Stimulated activated CD8-positive, alpha-beta memory T cell treated with anti-CD3 and anti-CD28 coated beads, Interleukin-4, amount 100 ng/mL, for 1 hour (primary cell): ENCODE measurements at places on chromosomes 3 and 15.

- DNase-seq = no peak
These were observed 544.1 kb upstream of the MDFIC2 start for GRCh38 chr3:70856414-70857162.

GRCh38 chr3:8837162-8837561, 67.7 kb upstream of the OXTR start:
- no peak for DNase-seq

DNA sequence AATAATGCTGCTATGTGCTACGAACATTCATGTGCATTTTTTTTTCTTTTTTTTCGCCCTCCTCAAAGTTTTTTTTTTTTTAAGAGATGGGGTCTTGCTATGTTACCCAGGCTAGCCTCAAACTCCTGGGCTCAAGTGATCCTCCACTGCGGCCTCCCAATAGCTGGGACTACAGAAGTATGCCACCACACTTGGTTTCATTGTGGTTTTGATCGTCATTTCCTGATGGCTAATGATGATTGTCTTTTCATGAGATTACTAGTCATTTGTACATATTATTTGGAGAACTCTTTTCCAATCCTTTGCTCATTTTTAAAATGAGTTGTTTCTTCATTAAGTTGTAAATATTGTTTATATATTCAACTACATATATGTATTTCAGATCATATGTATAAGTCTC, 48.8 kb downstream of the FBXO22 start:
- DNase-seq = no peak

DNA sequence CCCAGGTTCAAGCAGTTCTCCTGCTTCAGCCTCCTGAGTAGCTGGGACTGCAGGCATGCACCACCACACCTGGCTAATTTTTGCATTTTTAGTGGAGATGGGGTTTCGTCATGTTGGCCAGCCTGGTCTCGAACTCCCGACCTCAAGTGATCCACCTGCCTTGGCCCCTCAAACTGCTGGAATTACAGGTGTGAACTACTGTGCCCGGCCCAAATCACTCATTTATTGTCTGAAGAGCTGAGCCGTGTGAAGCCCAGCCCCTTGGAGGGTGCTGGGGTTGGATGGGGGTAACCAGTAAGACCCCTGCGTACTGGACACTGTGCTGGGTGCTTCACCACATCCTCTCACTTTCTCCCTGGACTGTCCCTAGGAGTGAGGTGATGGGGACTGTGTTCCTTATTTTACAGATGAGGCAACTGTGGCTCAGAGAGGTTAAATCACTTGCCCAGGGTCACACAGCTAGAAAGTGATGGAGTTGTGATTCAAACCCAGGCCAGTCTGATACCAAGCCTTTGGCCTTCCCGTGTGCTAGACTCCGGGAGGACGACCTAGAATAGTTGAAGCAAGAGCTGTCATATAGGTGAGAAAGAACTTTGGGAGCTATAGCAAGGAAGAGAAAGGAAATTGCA, 41.7 kb upstream of the IREB2 start:
- no peak for DNase-seq

DNA sequence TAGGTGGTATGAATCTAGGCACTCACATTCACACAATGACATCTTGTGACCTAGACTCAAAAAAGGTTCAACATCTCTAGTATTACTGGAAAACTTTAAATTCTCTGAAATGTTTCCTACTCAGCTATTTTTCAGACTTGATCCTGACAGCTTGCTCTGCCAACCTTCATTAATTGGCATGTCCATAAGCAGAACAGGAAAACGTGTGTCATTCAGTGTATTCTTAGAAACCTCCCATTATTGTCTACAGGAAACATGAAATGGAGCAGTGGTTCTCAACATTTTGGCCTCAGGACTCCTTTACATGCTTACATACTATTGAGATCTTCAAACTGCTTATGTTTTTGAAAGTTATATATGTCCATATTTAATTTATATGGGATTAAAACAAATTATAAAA, 363.2 kb downstream of the NAALADL2 start:
- DNase-seq = no peak

- no peak for DNase-seq
These were observed 27.5 kb upstream of the DRD3 start for GRCh38 chr3:114206342-114206741.

DNA sequence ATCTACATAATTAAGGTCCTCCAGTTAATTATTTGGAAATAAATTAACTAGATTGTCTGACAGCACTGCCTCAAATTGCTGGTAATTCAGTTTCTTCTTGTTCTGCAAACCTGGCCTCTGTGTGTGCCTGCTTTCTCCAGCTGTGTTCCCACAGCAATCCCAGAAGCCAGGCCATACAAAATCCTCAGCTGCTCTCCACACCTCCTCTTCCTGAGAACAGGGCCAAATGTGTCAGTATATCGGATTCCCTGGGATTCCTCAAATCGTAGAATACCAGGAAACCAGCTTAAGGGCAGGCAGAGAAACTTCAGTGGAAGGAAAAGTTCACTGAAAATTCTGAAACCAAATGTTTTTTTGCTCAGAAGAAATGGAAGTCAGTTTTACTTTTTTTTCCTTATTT, 261.4 kb downstream of the ZMAT3 start:
- no peak for DNase-seq

- no peak for DNase-seq
These were observed 196.4 kb upstream of the SLC24A5 start for GRCh38 chr15:47924381-47924780.

DNA sequence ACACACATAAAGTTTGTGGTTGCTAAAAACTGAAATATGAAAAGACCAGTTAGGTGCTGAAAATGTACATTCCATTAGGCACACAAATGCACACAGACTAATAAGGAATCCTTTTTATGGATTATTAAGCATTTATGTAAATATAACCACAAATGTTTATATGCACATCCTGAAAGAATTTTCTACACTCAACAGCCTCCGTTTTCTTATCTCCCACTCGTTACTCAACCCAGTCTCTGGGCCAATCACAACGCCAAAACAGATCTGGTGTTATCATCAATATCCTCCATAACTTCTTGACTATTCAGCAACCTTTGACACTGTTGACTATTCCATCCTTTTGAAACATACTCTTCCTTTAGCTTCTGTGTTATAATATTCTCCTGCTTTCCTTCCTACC, 136.4 kb downstream of the ATP8B4 start:
- no peak for DNase-seq

- peak; percentile 61 for DNase-seq
These were observed 27.6 kb upstream of the CXCR6 start for GRCh38 chr3:45915518-45916231.

GRCh38 chr15:67105065-67105951, 39.9 kb downstream of the SMAD3 start:
- no peak for DNase-seq

DNA sequence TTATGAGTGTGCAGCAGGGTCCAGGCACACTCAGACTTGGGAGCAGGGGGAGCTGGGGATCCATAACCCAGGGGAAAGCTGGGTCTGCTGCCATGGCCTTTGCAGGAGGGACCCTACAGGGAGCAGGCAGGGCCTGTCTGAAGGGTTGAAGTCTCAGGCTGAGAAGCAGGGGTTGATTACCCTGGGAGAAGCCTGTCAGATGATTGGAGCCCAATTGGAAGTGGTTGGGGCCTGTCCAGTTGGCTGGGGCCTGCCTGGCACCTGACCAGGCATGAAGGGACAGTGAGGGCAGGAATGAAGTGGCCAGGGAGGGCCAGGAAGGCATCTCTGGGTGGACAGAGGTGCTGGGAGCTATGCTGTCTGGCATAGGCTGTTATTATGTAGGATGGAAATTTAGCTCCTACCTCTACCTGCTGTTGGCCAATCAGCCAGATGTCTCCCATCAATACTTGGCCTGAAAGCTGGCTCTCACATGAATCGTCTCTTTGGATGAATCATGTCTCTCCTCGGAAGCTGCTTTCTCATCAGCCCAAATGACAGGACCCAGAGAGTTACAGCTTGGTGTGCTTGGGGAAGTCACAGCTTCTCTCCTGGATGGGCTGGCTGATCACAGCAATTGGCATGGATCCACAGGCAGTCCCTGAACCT, 27.4 kb upstream of the SLCO2A1 start:
- no peak for DNase-seq

DNA sequence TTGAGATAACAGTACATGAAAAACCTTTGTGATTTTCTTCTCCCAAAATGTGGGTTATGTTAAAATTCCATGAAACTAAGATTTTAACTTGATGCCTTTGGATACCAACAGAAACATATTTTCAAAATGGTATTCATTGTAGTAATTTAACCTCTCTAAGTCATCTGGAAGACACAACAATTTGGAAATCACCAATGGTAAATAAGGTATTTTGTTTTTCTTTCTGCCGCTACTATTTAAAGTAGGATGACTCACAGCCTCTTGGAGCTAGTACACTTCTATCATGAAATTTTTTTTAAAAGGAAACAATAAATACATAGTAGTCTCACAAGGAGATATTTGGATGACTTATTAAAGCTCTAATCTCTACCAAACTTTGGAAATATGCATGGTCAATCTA, 291.6 kb upstream of the VEPH1 start:
- DNase-seq = no peak

DNA sequence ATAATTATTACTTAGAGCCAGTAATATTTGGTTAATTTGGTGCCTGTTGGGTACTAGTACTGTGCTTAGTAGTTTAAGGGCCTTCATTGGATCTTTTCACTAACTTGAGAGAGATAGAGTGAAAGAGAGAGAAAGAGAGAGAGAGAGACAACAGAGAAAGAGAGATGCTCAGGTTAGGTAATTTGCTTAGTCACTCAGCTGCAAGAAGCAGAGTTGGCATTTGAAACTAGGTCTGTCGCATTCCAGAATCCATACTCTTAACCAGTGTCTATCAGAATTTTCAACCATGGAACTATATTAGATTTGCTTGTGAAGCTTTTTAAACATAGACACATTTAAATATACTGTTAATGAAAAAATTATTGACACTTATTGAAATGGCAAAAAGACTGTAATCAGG, 31.1 kb upstream of the NUDT16 start:
- no peak for DNase-seq

GRCh38 chr3:12559520-12559919, 2.6 kb downstream of the MKRN2 start:
- DNase-seq = no peak

- no peak for DNase-seq
These were observed 2.2 kb downstream of the TEX264 start for GRCh38 chr3:51673181-51673801.

- DNase-seq = no peak
These were observed 98.9 kb downstream of the MAGI1 start for GRCh38 chr3:65939801-65940246.

DNA sequence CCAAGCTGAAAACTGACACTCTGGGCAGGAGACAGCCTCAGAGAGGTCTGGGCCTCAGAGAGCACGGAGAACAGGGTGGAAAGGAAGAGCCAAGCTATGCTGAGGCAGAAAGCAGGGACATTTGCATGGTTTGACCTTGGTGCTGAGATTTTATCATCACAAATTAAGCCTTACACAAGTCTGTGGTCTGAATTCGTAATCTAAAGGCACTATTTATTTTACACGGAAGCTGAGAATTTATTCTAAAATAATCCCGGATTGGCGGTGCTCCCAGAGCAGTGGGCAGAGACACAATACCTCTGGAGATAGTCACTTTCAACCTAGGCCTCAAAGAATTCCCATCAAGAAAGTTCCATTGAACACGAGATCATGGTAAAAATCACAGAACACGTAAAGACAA, 47.5 kb downstream of the CFAP92 start:
- DNase-seq = no peak

- no peak for DNase-seq
These were observed 90.1 kb downstream of the FNDC3B start for GRCh38 chr3:172129498-172129849.

GRCh38 chr3:162586591-162586990, 1090.0 kb downstream of the OTOL1 start:
- DNase-seq = no peak

DNA sequence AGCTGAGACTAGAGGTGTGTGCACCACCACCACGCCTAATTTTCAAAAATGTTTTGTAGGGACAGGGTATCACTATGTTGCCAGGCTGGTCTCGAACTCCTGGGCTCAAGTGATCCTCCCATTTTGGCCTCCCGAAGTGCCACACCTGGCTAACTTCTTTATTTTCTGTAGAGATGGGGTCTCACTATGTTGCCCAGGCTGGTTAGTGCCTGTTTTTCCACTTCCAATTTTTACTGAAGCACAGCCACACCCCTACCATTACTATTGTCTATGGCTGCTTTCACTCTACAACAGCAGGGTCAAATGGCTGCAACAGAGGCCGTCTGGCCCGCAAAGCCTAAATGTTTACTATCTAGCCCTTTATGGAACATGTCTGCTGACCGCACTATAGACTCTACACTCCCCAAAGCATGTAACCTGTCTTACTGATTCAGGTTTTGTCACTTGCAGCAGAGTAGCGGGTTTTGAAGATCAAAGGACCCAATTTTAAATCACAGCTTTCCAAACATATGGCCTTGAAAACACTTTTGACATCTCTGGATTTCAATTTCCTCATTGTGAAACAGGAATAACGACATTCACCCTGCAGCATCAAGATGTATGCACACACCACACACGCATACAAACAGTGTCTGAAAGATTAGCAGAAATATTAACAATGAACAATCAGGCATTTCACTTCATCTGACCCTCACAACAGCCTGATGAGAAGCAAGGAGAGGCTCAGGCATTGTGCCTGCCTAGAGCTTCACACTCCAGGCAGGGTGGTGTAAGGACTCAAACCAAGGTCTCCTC, 46.1 kb downstream of the SCAP start:
- no peak for DNase-seq

DNA sequence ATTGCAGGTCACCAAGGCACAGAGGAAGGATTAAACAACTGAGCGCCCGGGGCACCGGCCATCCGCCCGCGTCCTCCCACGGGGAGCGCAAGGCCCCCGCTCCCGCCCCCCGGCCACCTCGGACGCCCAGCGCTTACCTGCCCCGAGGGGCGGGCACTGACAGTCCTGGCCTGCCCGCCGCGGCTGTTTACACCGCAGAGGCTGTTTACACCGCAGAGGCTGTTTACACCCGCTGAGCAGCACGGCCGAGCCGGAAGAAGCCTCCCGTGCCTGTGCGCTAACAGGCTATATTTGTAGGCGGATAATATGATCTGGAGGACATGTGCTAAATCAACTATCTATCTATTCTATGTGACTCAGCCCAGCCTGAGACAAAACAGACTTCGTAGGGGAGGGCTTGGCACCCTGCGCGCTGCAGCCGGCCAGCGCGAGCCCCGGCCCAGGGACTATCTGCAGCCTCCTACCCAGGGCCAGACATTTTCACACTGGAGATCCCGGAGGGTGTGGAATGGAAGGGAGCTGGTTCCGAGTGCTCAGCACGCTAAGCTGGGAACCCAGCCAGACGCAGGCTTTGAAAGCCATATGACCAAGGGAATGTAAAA, at the start of gene LRRC2:
LRRC2 (minus strand) TSS at position 263 of the 602 bp plus-strand sequence. CDS start 14,711 bp downstream, outside the sequence.
- DNase-seq = no peak

- DNase-seq = no peak
These were observed 862.7 kb upstream of the SEMA6D start for GRCh38 chr15:46854564-46854963.

- DNase-seq = no peak
These were observed 36.9 kb upstream of the UBE2E2 start for GRCh38 chr3:23166276-23166675.

- DNase-seq = no peak
These were observed 520 bp downstream of the ZNF654 start for GRCh38 chr3:88059380-88060170.
